ENCODE measurements at places on chromosomes 6 and 20. TPM values are rescaled to one million over a fixed set of nuclear protein-coding genes. Genes with fewer than 3 reads are reported as not detected.

The OR2B2 gene
- not detected for total RNA-seq

The WDR27 gene
- 37.9 TPM for total RNA-seq

The CNBD2 gene
- total RNA-seq, result 4.8 TPM

The TSHZ2 gene
- 34.1 TPM for total RNA-seq

The SS18L1 gene
- 18.0 TPM for total RNA-seq

The PLCB4 gene
- total RNA-seq, result not detected

The RSPH9 gene
- total RNA-seq, result not detected

The HIVEP2 gene
- 22.0 TPM for total RNA-seq

The MAP1LC3A gene
- total RNA-seq, result 1.6 TPM

The VSX1 gene
- total RNA-seq, result not detected

The FERMT1 gene
- total RNA-seq, result 0.12 TPM

The CCHCR1 gene
- total RNA-seq, result 44.5 TPM

The SPEF1 gene
- total RNA-seq, result not detected

The FILIP1 gene
- total RNA-seq, result not detected

The MEI4 gene
- not detected for total RNA-seq

The MYB gene
- total RNA-seq, result 15.9 TPM

The FAM8A1 gene
- 2.9 TPM for total RNA-seq

The KCNK16 gene
- total RNA-seq, result not detected

The PRIM2 gene
- total RNA-seq, result 51.5 TPM

The PRND gene
- total RNA-seq, result not detected

The RIPPLY2 gene
- total RNA-seq, result not detected

The BPIFB1 gene
- total RNA-seq, result not detected

The KIAA1586 gene
- 17.4 TPM for total RNA-seq

The BTN1A1 gene
- total RNA-seq, result 0.07 TPM

The TRAPPC3L gene
- total RNA-seq, result not detected

The FHL5 gene
- total RNA-seq, result not detected

The PGC gene
- total RNA-seq, result not detected

The MATN4 gene
- 1.0 TPM for total RNA-seq

The PFDN6 gene
- 67.9 TPM for total RNA-seq

The ULBP3 gene
- not detected for total RNA-seq
